ENCODE measurements at places on chromosomes 7 and 10.

DNA sequence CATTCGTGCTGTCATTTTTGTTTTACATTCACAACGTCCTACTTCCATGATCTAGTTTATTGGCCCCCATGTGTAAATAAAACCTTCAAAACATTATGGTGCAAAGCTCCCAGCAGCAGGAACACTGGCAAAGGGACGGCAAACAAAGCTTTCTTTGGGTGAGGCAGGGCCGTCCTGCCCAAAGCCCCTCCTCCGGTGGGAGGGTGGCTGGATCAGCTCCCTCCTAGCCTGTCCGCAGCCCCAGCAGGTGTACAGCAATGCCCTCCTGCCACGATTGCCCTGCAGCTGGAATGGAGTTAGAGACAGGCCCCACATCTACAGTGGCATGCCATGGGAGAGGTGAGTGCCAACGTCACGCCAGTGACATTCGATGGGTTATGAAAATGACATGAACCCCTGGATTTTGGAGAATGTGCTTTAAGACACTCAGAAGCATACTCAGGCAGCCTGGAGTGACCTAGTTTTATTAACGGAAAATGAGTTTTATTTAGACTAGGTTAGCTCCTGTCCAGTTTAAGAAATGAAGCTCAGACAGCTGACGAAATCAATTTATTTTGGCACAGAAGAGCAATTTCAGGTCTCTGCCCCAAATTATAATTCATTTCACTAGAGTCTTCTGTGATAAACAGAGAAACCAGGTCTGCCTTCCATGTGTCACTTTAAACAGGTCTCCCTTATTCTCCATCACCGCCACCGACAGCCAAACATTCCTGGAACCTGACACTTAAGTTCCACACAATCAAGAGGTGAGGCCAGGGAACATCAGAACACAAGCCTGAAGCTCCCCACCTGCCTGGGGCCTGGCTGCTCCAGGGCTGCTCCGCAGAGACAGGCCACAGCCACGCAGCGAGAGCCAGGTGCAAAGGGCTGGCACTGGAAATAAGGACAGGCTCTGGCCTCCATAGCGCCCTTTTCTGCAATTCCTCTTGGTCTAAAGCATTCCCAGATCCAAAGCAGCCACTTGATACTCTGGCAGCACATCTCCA is 50.1 kb downstream of the VOPP1 start:
- no peak overlapping the region for H3K4me3 ChIP-seq
- H3K4me1 ChIP-seq = peaks cover under 1% of the 10 kb centered on the region
- no peak overlapping the region for H3K27ac ChIP-seq
- DNase-seq = no peak
- no peaks in the 10 kb centered on the region for H3K27me3 ChIP-seq
- peaks cover 11% of the 10 kb centered on the region for H3K36me3 ChIP-seq

DNA sequence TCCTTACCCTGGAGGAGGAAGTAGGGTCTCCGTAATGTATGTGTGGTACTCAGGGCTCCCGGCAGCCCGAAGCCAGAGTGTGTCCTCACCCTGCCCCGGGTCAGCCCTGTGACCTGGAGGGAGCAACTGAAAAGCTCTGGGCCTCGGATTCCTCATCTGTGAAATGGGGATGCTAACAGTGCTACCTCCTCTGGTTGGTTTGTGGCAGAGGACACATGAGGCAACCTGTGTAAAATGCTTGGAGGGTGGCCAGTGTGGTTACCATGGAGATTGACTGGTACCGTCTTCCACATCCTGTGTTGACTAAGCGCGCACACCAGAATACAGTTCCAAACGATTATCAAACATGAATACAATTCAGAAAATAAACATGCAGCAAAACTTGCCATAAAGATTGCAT is 163.8 kb upstream of the KLF6 start:
- DNase-seq = no peak
- no peak overlapping the region for H3K27ac ChIP-seq
- H3K4me1 ChIP-seq = no peaks in the 10 kb centered on the region
- H3K36me3 ChIP-seq = no peaks in the 10 kb centered on the region
- H3K4me3 ChIP-seq = no peak overlapping the region

DNA sequence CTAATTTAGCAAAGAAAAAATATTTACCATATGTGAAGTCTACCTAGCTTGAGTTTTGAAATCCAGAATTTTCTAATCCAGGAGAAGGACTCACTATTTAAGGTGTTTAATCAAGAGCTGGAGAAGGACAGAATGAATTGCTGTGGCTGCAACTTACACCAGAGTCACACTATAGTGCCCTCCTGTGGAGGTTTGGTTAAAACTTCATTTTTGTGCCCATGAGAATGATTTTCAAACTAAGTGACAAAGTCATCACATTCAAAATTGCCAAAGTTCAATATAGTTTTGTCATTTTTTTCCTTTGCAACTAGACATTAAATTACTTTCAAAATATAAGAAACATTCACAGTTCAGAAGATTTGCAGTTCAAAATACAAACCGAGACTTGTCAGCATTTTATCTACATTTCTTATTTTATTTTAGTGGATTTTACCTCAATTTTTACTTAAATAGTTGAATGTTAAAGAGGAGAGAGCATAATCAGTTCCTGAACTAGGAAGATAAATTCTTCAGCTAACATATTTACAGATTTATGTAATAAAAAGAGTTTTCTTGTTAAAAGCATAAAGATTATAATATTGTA is 70.7 kb downstream of the CABCOCO1 start:
- no peak overlapping the region for H3K4me3 ChIP-seq
- no peaks in the 10 kb centered on the region for H3K27me3 ChIP-seq
- no peak for DNase-seq
- H3K36me3 ChIP-seq = no peaks in the 10 kb centered on the region

GRCh38 chr10:117710181-117710798 is 167.7 kb downstream of the EMX2 start:
- no peak overlapping the region for H3K4me3 ChIP-seq
- H3K27me3 ChIP-seq = no peaks in the 10 kb centered on the region
- DNase-seq = no peak
- H3K4me1 ChIP-seq = no peaks in the 10 kb centered on the region
- no peaks in the 10 kb centered on the region for H3K36me3 ChIP-seq

GRCh38 chr7:45229156-45229920 is 71.7 kb downstream of the RAMP3 start:
- H3K36me3 ChIP-seq = no peaks in the 10 kb centered on the region
- H3K4me3 ChIP-seq = no peak overlapping the region
- no peaks in the 10 kb centered on the region for H3K4me1 ChIP-seq
- H3K27me3 ChIP-seq = no peaks in the 10 kb centered on the region
- peak; percentile 43 for DNase-seq

DNA sequence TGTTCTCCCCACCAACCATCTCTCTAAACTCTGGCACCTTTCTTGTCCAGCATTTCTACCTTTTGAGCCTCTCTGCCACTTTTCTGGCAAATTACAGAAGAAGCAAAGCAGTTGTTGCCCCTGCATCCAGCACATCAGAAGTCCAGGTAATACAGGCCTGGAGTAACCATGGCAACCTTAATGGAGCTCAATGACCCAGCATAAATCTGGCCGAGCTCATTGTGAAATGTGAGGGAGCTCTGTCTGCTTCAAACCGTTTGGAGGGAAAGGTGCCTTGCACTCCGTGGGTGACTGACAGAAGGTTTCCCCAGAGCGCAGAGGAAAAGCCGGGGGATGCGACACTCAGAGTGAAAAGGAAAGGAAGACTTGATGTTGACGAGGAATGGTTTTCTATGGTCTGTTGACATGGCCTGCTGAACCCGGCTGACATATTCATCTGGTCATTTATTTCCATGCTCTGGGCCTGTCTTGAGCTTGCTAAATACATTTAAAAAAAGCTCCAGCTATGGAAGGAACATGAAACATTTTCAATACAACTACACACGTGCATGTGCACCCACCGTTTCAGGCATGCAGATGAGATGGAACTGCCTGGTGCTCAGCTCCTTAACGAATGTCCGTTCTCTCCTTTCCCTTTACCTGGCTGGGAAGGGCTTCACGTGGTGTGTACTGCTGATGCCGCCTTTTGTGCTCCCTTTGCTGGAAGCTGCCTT is 74.9 kb downstream of the ADRA2A start:
- no peaks in the 10 kb centered on the region for H3K36me3 ChIP-seq
- H3K4me3 ChIP-seq = no peak overlapping the region
- DNase-seq = no peak
- no peak overlapping the region for H3K27ac ChIP-seq
- H3K27me3 ChIP-seq = no peaks in the 10 kb centered on the region

GRCh38 chr7:130941322-130942210 is 207.6 kb upstream of the KLF14 start:
- no peak for DNase-seq
- H3K27ac ChIP-seq = no peak overlapping the region
- no peaks in the 10 kb centered on the region for H3K27me3 ChIP-seq
- peaks cover 10% of the 10 kb centered on the region for H3K4me1 ChIP-seq
- no peak overlapping the region for H3K4me3 ChIP-seq

- H3K27ac ChIP-seq = peak overlapping the region; percentile 86
- DNase-seq = no peak
- H3K4me1 ChIP-seq = peaks cover 10% of the 10 kb centered on the region
These were observed 2.3 kb downstream of the IGF2BP3 start for GRCh38 chr7:23467806-23468525.

- no peak for DNase-seq
- H3K27ac ChIP-seq = no peak overlapping the region
- no peaks in the 10 kb centered on the region for H3K4me1 ChIP-seq
- H3K36me3 ChIP-seq = no peaks in the 10 kb centered on the region
These were observed 52.5 kb downstream of the CSGALNACT2 start for GRCh38 chr10:43190775-43191174.

DNA sequence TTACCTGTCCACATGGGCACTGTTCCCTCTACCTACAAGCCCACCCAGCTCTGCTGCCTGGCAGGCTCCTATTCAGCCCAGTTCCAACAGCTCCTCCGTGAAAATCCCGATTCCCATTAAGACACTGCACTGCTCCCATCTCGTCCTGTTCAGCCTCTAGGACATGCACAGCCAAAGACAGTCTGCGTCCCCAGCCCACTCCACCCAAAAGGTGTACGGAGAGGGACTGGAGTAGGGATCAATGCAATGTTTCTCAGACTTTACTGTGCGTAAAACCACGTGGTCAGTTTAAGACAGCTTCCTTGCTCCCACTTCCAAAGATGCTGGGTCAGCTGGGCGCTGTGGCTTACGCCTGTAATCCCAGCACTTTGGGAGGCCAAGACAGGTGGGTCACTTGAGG is 19.9 kb downstream of the FGFR2 start:
- H3K4me3 ChIP-seq = no peak overlapping the region
- H3K4me1 ChIP-seq = peaks cover 58% of the 10 kb centered on the region
- H3K27ac ChIP-seq = no peak overlapping the region
- DNase-seq = no peak

- peaks cover 5% of the 10 kb centered on the region for H3K4me1 ChIP-seq
- no peak overlapping the region for H3K27ac ChIP-seq
- no peaks in the 10 kb centered on the region for H3K27me3 ChIP-seq
- DNase-seq = no peak
- H3K36me3 ChIP-seq = peaks cover 3% of the 10 kb centered on the region
These were observed 30.6 kb downstream of the VIPR2 start for GRCh38 chr7:159114096-159114495.

DNA sequence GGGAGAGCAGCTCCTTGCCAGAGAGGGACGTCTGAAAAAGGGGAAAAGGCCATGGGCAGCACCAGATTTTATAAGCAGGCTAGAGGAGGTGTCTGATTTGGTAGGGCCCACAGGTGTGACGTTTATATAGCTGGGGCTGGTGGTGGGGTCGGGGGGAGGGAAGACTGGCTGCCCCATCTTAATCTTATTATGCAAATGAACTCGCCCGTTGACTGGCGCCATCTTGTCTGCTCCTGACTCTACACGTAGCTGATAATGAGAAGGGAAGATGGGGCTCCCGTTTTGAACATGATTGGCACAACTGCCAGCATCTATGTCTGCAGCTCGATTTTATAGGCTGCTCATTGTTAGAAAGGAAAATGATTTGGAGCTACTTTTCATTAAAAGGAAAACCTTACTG is 28.6 kb upstream of the CADPS2 start:
- H3K27me3 ChIP-seq = no peaks in the 10 kb centered on the region
- no peak overlapping the region for H3K27ac ChIP-seq
- no peak for DNase-seq
- H3K36me3 ChIP-seq = no peaks in the 10 kb centered on the region

DNA sequence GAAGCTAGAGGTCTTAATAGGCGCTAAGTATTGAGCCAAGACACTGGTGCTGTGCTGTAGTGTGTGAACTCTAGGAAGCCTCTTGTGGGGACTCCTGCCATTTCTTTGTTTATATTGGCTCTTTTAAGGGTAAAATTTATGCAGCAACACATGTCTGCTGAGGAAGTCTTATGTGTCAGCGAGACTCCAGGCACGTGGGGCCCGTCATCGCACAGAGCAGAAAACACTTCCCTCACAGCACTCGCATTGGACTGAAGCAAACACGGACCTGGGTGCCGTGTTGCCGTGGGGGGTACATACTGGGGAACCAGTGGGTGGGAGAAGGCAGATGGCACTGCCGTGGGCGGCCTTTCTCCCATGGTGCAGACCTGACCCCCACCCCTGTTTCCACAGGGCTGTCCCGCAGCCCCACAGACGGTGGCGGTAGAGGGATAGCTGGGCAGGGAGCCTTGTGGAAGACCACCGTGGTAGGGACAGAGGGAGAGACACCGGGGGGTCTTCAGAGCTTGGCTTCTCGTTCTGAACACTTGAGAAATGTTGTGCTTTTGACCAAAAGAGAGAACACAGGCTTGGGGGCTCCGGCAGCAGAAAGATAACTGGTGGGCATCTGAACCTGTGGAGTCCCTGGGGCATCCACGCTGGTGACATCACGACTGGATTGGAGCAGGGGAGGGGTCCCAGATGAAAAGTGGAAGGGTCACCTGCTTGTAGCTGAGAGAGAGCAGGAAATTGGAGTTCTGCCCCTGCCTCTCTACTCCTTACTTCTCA is 284.7 kb upstream of the SHH start:
- H3K27me3 ChIP-seq = no peaks in the 10 kb centered on the region
- no peak for DNase-seq

DNA sequence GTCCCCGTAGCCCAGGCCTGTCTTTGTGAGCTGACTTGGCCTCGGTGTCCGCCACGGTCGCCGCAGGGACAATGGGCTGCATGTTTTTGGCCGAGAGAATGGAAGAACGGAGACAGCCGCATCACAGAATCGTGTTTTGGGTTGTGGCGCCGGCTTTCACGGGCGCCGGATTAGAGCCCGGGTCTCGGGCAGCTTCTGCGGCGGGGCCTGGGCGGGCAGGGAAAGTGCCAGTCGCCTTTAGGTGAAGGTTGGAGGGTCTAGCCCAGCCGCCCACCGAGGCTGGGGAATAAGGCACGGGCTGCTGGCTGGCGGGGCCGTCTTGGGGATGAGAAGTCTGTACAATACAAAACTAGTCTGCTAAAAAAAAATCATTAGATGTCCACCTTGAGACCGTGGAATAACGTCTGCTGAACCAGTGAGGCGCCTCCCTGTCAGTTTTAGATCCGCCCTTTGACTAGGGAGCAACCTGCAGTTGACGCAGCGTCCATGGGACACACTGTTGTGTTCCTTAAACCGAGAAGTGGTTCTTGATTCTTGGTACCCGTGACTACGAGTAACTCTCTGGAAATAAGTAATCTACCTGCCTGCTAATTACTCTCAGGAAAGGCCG is 577 bp downstream of the DNAJB9 start:
- peak overlapping the region; percentile 70 for H3K4me3 ChIP-seq
- H3K27ac ChIP-seq = peak overlapping the region; percentile 95
- H3K4me1 ChIP-seq = no peaks in the 10 kb centered on the region
- H3K27me3 ChIP-seq = no peaks in the 10 kb centered on the region

GRCh38 chr7:39332142-39332541 is 234.1 kb upstream of the YAE1 start:
- no peaks in the 10 kb centered on the region for H3K27me3 ChIP-seq
- H3K36me3 ChIP-seq = no peaks in the 10 kb centered on the region
- H3K4me3 ChIP-seq = no peak overlapping the region
- H3K27ac ChIP-seq = no peak overlapping the region

Measured in H1 (cell line).